T1000 (cell line): ENCODE measurements at places on chromosomes 7 and 10.

DNA sequence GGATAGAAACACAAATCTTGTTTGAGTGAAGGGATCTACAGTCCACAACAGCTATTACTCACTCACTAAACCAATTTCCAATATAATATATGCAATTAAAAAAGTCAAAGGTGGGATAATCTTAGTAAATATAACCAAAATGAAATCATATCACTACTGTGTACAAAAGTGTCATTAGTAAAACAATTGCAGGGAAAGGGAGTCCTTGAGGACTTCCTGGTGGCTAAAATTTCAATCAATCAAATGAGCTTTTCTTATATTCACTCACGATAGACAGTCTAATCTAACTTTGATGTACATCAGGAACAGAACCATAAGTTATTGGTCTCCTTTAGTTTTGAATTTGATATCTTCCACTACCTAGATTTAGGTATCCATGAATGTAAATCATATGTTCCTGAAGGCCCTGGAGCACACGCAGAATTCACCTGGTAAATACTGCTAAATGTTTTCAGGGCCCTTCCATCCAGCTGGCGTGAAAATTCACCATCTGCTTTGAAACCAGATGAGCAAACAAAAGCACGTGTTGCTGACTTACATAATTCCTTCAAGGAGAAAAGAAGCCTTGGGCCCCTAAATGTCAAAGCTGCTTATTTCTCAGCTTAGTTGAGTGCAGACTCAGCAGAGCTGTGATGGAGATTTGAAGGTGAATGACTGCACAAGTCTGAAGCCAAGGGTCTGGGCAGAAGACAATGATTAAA lies 159.3 kb upstream of the TMEM196 start:
- DNase-seq: no peak

DNA sequence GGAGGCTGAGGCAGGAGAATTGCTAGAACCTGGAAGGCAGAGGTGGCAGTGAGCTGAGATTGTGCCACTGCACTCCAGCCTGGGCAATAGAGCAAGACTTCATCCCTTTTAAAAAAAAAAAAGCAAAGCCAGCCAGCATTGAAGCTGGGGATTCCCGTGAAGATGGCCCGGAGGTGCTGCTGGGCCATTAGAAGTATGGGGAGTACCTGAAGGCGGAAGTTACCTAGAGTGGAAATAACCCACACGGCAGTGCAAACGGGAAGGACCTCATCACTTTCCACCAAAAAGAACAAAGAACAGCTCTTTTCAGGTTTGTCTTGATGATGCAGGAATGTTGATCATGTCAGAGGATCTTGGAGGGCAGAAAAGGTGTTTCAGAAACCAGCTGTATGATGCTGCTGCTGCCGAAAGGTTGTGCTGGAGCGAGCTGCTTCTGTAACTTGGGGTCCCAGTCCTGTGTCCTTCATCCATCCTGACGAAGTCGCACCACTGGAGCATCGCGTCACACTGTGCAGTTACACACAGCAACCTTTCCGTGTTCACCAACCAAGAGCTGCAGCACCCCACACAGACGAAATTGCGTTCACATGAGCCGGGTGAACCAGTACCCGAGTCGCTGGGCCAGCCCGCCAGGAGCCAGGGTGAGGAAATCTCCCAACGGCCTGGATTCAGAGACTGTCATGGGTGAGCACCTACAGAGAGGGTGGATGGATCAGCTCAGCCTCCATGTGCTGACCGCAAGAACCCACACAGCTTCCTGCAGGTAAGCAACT lies 8.2 kb downstream of the ZFAND2A start:
- DNase-seq: no peak

GRCh38 chr7:117929237-117929636 lies 56.0 kb upstream of the CTTNBP2 start:
- no peak for DNase-seq

GRCh38 chr10:127450644-127451043 lies 98.5 kb upstream of the NPS start:
- DNase-seq: no peak

DNA sequence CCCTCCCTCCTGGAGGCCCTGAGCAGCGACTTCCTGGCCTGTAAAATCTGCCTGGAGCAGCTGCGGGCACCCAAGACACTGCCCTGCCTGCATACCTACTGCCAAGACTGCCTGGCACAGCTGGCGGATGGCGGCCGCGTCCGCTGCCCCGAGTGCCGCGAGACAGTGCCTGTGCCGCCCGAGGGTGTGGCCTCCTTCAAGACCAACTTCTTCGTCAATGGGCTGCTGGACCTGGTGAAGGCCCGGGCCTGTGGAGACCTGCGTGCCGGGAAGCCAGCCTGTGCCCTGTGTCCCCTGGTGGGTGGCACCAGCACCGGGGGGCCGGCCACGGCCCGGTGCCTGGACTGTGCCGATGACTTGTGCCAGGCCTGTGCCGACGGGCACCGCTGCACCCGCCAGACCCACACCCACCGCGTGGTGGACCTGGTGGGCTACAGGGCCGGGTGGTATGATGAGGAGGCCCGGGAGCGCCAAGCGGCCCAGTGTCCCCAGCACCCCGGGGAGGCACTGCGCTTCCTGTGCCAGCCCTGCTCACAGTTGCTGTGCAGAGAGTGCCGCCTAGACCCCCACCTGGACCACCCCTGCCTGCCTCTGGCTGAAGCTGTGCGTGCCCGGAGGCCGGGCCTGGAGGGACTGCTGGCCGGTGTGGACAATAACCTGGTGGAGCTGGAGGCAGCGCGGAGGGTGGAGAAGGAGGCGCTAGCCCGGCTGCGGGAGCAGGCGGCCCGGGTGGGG lies 2.2 kb downstream of the TRIM56 start:
- no peak for DNase-seq

GRCh38 chr10:7477538-7478334 lies 66.9 kb upstream of the SFMBT2 start:
- no peak for DNase-seq

GRCh38 chr10:48480397-48481374 lies 124.2 kb downstream of the ARHGAP22 start:
- DNase-seq: no peak

DNA sequence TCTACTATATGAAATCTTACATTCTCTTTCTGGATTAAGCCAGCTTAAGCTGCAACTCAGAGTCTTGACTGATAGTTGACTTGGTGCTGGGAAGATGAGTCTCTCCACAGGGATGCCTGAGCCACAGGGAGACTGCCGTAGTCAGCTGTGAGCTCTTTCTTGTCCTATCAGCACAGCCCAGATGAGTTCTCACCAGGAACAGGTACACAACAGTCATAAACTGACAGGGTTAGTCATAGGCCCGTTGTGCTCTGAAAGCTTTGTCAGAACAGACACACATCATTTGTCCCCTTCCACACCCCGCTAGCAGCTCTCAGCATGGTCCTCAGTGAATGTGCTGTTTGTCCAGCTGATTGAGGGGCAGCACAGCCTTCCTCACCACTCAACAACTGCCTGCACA lies 221.6 kb downstream of the RPS24 start:
- no peak for DNase-seq

DNA sequence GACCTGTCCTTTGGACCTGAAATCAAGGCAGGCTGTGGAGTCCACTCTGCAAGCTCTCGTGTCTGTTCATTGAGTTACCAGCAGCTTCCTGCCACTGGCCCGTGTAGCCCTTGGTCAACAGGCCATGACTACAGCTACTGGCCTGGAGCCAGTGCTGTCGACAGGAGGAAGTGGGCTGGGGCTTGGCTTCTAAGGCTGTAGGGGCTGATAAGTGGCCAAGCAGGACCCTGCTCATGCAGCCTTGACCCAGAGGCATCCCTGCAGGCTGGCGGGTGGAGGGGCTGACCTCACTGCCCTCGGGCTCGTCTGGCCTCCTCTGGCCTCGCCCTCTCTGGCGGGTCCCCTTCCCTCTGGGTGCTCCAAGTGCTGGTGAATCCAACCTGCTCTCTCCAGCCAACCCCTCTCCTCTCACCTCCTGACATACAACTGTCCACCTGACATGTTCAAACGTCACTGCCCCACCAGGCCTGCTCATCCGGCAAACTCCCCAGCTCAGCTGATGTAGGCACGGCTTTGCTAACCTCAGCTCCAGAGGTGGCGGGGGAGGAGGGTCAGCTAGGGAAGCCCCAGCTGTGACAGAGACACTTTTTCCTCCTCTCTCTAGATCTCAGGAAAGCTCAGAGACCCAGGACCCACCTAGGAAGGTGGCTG lies 188.6 kb upstream of the LYZL2 start:
- no peak for DNase-seq

- DNase-seq: no peak
These were observed 6.5 kb upstream of the TSPAN14 start for GRCh38 chr10:80447436-80448190.

GRCh38 chr10:45197816-45198485 lies 117.5 kb downstream of the OR13A1 start:
- DNase-seq: no peak
